ENCODE measurements at places on chromosomes 11 and 22.
A peak's percentile ranks its signal among the peaks of the same experiment; 100 is the strongest.

- H3K27me3 ChIP-seq = no peaks in the 10 kb centered on the region
- peaks cover 29% of the 10 kb centered on the region for H3K4me1 ChIP-seq
- no peak overlapping the region for H3K27ac ChIP-seq
- no peak overlapping the region for H3K4me3 ChIP-seq
These were observed 11.2 kb downstream of the HIRA start for GRCh38 chr22:19420321-19420720.

DNA sequence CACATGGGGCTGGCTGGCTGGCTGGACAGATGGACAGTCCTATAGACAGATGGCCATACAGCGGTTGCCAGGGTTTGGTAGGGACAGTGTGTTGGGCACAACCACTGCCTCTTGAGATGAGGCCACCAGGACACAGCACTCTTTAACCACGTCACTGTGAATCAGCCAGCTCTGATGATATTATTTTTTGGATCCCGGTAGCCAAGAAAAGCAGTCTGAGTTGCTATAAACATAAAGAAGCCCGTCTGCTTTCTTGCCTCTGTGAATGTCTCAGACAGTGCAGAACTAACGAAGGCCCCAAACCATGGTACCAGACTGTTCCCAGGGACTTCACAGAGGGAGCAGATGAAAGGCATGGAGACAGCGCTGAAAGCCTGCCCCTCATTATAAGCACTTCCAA lies 115.9 kb upstream of the CSNK2A3 start:
- no peak for DNase-seq
- H3K4me1 ChIP-seq = no peaks in the 10 kb centered on the region
- H3K27me3 ChIP-seq = no peaks in the 10 kb centered on the region
- no peak overlapping the region for H3K27ac ChIP-seq

GRCh38 chr11:29780756-29781155 lies 236.1 kb downstream of the KCNA4 start:
- no peaks in the 10 kb centered on the region for H3K4me1 ChIP-seq
- no peaks in the 10 kb centered on the region for H3K36me3 ChIP-seq
- no peak overlapping the region for H3K4me3 ChIP-seq
- H3K27me3 ChIP-seq = no peaks in the 10 kb centered on the region

DNA sequence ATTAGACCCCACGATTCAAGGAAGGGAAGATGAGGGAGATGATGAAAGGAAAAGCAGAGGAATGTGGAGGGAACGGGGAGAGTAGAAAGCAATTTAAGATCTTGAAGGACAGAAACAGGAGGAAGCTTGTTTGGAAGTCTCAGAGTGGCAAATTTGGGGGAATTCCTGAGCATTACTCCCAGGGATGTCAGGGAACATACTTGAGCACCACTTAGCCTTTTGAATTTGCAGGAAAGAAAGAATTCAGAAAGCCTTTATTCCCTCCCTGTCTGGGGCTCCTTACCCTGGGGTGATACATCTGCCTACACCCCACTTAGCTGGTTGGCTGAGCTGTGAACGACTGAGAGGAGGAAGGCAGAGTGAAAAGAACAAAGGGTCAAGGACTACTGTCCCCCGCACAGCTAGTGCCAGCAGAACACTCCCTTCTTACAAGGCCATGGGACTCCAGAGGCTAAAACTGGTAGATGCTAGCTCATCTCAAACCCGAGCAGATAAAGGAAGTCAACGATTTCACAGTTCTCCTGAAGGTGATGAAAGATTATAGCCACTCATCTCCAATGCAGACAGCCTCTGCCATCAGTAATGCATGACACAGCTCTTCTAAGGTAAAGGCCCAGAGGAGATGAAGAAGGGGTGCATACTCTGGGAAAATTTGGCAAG lies 84.0 kb upstream of the AKIP1 start:
- no peaks in the 10 kb centered on the region for H3K36me3 ChIP-seq
- H3K4me1 ChIP-seq = no peaks in the 10 kb centered on the region
- no peaks in the 10 kb centered on the region for H3K27me3 ChIP-seq

DNA sequence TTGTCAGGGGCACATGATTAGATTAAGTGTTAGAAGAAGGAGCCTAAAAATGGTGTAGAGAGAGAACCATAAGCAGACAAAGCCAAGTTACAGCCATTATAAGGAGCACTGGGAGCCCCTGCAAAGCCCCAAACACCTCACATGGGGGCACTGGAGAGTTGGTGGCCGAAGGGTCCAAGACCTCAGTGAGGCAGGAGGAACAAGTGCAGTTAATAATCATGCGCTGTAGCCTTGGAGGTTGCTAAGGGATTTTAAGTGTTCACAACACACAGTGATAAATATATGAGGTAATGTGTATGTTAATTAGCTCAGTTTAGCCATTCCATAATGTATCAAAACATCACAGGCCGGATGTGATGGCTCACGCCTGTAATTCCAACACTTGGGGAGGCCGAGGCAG lies 54.4 kb upstream of the JAM3 start:
- no peaks in the 10 kb centered on the region for H3K4me1 ChIP-seq
- no peak for DNase-seq
- no peaks in the 10 kb centered on the region for H3K36me3 ChIP-seq
- no peak overlapping the region for H3K27ac ChIP-seq
- no peak overlapping the region for H3K4me3 ChIP-seq

DNA sequence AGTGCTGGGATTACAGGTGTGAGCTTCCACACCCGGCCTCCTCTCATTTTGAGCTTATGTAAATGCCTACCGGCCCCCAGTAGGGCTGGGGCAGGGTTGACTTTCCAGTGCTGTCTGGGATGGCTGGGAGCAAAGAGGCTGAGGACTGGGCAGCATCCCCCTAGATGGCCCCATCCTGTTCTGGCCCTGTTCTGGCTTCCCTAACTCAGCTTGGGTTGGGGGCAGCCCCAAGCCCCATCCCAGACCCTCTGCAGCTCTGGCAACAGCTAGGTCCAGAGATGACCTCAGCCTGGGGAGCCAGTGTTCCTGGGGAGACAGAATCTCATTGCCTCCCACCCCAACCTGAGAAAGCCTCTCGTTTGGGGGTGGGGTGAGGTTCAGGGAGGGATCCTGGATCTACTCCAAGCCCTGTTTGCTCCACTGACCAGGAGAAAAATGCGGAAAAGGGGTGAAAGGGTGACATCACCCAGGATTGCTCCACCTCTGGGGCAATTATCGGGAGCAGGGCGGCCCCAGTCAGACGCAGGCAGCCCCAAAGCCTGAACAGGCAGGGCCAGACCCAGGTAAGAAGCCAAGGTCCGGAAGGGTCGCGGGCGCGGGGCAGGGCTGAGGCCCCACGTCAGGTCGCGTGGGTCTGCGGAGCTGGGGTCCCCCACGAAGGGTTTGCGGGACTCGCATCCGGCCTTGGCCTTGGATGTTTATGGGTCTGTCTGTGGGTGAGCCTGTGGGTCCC lies at the start of gene PNPLA2:
Gene PNPLA2, plus strand, starts transcription at position 519 of the 733 bp plus-strand sequence. CDS start 805 bp downstream, outside the sequence.
- peaks cover 44% of the 10 kb centered on the region for H3K4me1 ChIP-seq
- no peaks in the 10 kb centered on the region for H3K27me3 ChIP-seq
- no peak for DNase-seq
- peak within 1 kb of the TSS; percentile 96 for H3K27ac ChIP-seq
- H3K36me3 ChIP-seq = no peaks in the 10 kb centered on the region
- H3K4me3 ChIP-seq = peak within 1 kb of the TSS; percentile 97

DNA sequence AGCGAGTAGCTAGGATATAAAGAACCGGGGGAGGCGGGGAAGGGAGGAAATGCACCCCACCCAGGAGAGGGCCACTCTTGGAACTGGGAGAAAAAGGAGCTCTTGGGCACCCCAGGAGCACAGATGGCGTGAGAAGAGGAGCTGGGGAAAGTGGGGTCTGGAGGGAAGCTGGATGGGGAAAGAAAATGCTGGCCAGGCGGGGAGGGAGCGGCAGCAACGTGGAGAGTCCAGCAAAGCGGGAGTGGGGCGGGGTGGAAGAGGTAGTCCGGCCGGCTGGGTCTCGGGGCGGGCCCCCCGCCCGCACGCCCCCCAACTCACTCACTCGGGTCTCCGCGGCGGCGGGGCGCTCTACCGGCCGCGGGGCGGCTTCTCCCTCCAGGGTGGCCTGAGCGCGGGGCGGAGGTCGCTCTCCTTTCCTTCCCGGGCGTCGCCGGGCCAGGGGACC lies 522 bp downstream of the TOB2 start:
- peaks cover 7% of the 10 kb centered on the region for H3K4me1 ChIP-seq
- H3K4me3 ChIP-seq = peak overlapping the region; percentile 95
- H3K27me3 ChIP-seq = no peaks in the 10 kb centered on the region
- no peaks in the 10 kb centered on the region for H3K36me3 ChIP-seq

- no peak overlapping the region for H3K27ac ChIP-seq
- H3K36me3 ChIP-seq = no peaks in the 10 kb centered on the region
- no peak overlapping the region for H3K4me3 ChIP-seq
- DNase-seq = no peak
- no peaks in the 10 kb centered on the region for H3K27me3 ChIP-seq
- H3K4me1 ChIP-seq = no peaks in the 10 kb centered on the region
These were observed 46.4 kb downstream of the RCN1 start for GRCh38 chr11:32137263-32137662.

- H3K27ac ChIP-seq = peak within 1 kb of the TSS; percentile 71
- peaks cover 5% of the 10 kb centered on the region for H3K4me1 ChIP-seq
- DNase-seq = no peak
- peak within 1 kb of the TSS; percentile 48 for H3K4me3 ChIP-seq
- H3K36me3 ChIP-seq = peaks cover 6% of the 10 kb centered on the region
- peaks cover 44% of the 10 kb centered on the region for H3K27me3 ChIP-seq
These were observed at the start of gene CLDN5 for GRCh38 chr22:19524170-19525115. Gene CLDN5 (minus strand): TSS chr22:19524410. CDS start chr22:19524255, 155 bp downstream.

DNA sequence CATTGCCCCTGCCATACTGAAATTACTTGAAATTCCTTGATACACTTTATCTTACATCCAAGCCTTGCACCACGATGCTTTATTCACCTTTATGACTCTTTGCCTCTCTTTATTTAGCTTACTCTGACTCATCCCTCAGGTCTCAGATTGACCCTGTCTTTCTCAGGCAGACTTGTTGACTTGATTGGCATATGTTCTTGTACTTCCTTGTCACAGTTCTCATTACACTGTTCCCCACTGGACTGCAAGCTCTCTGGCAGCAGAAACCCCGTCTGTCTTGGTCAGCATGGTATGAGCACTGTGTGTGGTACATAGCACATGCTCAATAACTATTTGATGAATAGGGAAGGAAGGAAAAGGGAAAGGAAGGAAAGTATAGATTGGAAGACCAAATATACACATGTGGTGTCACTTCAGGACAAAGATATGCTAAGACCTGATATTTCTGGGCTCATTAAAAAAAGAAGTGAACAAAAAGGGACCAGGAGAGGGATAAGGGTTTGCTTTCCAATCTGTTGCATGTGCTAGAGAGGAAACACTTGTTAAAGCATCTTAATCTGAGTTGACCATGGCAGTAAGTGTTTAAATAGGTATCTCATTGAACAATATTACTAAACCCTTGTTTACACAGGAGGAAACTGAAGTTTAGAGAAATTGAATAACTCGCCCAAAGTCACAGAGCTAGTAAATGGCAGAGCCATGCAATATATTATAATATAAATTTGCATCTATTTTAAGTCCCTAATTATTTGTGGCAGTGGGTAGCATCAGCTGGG lies 7.2 kb downstream of the LYVE1 start:
- H3K4me1 ChIP-seq = no peaks in the 10 kb centered on the region
- no peak for DNase-seq
- H3K27me3 ChIP-seq = no peaks in the 10 kb centered on the region
- H3K36me3 ChIP-seq = no peaks in the 10 kb centered on the region
- no peak overlapping the region for H3K27ac ChIP-seq

GRCh38 chr22:26632422-26633155 lies 10.8 kb downstream of the CRYBA4 start:
- no peaks in the 10 kb centered on the region for H3K4me1 ChIP-seq
- peak overlapping the region; percentile 47 for H3K27ac ChIP-seq
- DNase-seq = no peak
- no peak overlapping the region for H3K4me3 ChIP-seq

GRCh38 chr11:98944461-98944860 lies 76.3 kb upstream of the CNTN5 start:
- DNase-seq = no peak
- H3K36me3 ChIP-seq = no peaks in the 10 kb centered on the region
- no peaks in the 10 kb centered on the region for H3K4me1 ChIP-seq
